ENCODE measurements at places on chromosomes 6 and 20.

- peak; percentile 39 for DNase-seq
Measured at GRCh38 chr6:1144842-1145767, 166.8 kb upstream of the FOXQ1 start.

DNA sequence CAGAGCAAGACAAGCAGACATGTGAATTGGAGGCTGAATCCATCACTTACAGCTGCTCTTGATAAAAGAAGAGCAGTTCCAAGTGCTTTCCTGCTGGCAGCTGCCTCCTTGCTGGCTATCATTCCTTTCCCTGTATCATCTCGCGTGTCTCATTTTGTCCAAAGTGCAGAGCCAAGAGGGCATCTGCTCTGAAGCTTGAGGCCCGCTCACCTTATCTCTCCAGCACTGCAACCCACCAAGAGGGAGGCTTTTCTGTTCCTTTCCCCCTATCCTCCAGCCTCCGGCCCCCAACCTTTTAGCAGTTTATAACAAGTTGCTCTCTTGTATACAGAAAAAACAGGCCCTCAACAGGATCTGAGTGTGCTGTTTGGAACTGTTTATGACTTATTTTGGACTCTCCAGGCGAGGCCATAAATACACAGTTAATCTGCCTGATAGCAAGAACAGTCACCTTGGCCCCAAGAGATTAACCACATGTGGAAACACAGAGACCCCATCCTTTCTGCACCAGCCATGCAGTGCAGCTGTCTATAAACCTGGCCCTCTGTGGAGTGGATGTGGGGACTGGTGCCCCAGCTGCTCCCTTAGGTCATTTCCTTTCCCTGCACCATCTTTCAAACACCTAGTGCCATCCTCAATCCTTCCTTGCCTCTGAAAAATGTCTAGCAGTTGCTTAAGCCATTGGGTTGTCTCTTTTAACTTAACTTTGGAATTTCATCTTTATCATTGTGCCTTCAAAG, 172.5 kb upstream of the FERMT1 start:
- DNase-seq = no peak

GRCh38 chr20:17652411-17652810, 29.6 kb downstream of the RRBP1 start:
- no peak for DNase-seq

- no peak for DNase-seq
Measured at GRCh38 chr6:23650676-23651075, 475.3 kb upstream of the NRSN1 start.

- no peak for DNase-seq
Measured at GRCh38 chr20:46618316-46619100, 32.8 kb downstream of the SLC13A3 start.

- no peak for DNase-seq
Measured at GRCh38 chr6:11514672-11515071, 22.9 kb upstream of the TMEM170B start.

DNA sequence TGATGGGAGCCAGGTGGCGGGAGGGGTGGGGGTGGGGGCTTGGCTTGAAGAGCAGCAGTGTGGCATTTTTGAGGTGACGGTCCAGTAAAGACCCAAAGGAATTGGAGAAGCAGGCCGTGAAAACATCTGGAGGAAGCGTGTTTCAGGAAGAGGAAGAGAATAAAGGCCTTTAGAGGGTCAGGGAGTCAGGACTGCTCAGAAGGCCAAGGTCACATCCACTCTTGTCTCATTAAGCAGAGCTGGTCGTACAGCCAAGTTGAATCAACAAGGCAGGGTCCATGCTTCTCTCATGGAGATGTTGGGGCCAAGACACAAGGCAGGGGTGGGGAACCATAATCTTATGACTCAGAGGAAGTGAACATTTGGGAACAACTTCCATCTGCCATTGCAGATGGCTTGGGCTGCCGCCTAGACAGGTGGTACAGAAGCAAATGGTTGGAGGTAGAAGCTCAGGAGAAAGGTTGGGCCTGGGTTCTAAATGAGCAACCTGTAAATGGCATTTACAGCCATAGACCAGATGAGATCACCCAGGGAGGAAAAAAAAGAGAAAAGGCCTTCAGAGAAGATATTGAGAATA, 179.6 kb downstream of the TTLL2 start:
- no peak for DNase-seq

GRCh38 chr6:137148306-137149034, 25.0 kb downstream of the IL22RA2 start:
- DNase-seq = peak; percentile 26

- no peak for DNase-seq
Measured at GRCh38 chr6:15472621-15473020, 190.2 kb downstream of the DTNBP1 start.

DNA sequence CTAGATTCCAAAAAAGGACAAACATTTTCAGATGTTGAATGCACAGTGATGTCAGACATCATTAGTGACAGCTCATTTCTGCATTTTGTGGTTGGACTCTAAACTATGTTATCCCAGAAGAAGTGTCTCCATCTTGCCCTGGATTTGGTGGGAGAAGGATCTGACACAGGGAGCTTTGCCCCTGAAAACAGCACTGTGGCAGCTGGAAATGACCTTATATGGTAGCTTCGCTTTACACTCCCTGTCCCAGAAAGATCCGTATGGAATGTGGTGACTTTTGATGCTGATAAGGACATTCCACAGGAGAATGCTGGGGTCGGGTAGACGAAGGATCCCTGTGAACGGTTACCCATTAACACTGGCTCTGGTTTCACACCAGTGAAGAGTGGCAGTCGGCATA, 87.2 kb upstream of the EDN1 start:
- no peak for DNase-seq

GRCh38 chr6:85089255-85089654, 324.9 kb upstream of the TBX18 start:
- no peak for DNase-seq

DNA sequence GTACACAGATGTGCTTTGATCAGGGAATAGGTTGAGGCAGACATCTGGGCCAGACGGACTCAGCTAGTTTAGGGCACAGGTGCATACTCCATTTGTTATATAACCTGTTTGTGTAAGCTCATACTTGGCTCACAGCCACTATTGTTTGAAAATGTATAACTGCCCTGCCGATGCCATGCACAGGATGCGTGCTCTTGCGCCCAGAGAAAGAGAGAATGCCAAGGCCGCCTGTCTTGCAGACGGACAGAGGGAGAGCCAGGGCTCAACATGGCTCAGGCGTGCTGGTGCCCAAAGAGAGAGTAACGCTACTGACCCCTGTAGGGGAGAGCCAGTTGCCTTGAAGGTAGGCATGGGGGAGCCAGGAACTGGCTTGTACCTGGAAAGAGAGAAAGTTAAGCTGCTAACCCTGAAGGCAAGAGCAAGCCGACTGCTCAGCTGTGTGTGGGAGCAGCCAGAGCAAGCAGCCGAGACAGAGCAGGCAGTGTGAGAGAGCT, 57.7 kb downstream of the FAM229B start:
- no peak for DNase-seq

DNA sequence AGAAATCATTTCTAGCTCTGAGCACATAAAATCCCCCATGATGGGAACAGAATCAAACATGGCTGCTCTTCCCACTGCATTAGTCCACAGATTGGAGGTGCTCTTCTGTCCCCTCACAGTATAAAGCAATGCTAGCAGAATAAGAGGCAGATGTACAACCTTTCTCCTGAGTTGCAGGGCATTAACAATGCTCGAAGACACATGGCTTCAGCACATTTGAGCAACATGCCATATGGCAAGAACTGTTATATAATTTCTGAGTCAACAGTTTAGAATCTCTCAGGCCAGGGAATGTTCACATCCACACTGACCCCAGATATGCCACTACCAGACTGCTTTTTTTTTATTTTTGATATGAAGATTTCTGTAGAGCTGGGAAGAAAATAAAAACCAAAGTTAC, 119.6 kb downstream of the KIF13A start:
- DNase-seq = peak; percentile 90

DNA sequence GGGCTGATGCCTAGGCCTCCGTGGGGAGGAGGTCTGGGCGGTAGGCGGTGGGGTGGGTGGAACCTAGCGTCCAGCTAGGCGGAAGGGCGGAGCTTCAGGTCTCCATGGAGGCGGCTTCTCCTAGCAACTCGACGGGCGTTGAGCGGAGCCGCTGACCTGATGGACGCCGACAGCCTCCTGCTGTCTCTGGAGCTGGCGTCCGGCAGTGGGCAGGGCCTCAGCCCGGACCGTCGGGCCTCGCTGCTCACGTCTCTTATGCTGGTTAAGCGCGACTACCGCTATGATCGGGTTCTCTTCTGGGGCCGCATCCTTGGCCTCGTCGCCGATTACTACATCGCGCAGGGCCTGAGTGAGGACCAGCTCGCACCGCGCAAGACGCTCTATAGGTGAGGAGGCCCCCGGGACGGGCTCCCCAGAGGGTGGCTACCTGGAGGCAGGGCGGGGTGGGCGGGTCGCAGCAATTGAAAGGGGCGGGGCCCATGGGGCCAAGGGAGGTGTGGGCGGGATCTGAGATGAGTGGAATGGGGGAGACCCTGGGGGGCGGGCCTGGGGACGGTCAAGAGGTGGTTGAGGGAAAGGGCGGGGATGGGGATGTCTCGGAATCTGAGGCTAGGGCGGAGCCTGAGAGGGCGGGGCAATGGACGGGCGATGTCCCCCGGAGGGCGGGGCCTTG, at the start of gene RSPH9:
RSPH9 (plus strand) TSS at position 97 of the 673 bp plus-strand sequence; CDS start at position 160, 63 bp downstream.
- DNase-seq = peak; percentile 58

GRCh38 chr20:49915118-49915379, 280 bp downstream of the SPATA2 start:
- no peak for DNase-seq

DNA sequence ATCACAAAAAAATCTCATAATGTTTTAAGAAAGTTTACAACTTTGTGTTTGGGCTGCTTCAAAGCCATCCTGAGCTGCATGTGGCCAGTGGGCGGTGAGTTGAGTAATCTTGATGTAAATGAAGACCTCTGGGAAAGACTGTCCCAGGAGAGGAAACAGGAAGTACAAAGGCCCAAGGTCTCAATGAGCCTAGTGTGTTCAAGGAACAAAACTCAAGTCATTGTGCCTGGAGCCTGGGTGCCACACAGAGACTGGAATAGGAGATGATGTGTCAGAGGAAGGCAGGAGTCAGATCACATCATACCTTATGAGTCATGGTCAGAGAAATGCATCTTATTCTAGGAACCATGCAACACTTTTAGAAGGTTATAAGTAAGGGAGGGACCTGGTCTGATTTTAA, 51.5 kb downstream of the COL19A1 start:
- DNase-seq = peak; percentile 94

DNA sequence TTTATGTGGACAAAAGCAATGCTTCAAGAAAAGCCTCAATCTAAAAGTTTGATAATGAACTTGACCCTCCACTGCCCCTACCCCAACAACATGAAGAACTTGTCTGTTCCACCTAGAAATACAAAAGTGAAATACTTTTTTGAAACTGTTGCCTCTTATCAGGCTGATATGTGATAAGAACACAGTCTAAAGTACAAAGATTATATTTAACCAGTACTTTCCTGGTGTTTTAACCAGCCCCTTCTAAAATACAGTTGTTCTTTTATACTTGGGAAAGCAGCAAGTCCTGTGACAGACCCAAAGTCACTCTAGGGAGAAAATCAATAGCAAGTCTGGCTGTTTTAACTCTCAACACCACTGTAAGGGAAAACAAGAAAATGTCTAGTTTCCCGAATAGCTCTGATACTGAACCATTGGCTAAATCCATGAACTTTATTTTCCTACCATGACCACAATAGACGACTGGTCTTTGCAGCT, 6.6 kb downstream of the OARD1 start:
- DNase-seq = no peak

GRCh38 chr20:37209661-37210314, 30.4 kb upstream of the MROH8 start:
- no peak for DNase-seq

- DNase-seq = no peak
Measured at GRCh38 chr20:63023936-63024571, 17.3 kb upstream of the BHLHE23 start.

- no peak for DNase-seq
Measured at GRCh38 chr20:60762386-60762785, 489.7 kb upstream of the CDH4 start.

DNA sequence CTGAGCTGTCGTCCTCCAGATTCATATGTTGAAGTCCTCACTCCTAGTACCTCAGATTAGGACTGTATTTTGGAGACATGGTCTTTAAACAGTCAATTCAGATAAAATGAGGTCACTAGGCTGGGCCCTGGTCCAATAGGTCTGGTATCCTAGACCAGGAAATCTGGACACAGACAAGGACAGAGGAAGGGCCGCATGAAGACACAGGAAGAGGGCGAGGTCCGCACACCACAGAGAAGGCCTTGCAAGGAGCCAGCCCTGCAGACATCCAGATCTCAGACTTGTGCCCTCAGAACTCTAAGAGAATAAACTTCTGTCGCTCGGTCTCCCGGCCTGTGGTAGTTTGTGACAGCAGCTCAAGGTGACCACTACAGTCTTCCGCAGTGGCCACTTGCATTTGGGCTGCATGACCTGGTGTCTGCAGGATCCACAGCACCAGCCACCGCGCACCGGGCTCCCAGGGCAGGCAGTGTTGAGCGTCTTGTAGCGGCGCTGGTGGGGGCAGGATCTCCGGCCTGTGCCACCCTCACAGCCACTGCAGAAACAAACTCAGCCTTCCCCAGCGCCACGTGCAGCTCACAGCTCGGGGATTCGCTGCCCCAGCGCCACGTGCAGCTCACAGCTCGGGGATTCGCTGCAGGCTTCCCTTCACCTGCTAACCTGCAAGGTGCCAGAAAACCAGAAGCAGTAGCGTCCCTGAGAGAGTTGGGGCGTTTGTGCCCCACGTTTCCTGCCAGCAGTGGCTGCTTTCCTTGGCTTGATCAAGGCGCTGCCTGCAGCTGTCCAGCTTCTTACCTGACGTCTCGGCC, 6.0 kb upstream of the RBM38 start:
- no peak for DNase-seq

GRCh38 chr20:62676976-62677375, 31.7 kb upstream of the NTSR1 start:
- DNase-seq = no peak

DNA sequence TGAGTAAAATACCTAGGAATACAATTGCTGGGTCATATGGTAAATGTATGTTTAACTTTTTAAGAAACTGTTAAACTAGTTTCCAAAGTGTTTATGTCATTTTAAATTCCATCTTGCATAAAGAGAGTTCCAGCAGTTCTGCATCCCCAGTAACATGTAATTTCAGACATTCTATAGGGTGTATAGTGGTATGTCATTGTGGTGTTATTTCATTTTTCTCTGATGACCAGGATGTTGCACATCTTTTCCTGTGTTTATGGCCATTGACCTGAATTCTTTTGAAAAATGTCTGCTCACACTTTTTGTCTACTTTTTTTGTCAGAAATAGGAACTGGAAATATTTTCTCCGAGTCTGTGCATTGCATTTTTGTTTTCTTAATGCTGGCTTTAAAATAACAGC, 128.9 kb downstream of the TMEM200A start:
- peak; percentile 79 for DNase-seq

- DNase-seq = no peak
Measured at GRCh38 chr6:77455271-77455670, 8.0 kb downstream of the HTR1B start.

- DNase-seq = no peak
Measured at GRCh38 chr20:60232380-60232779, 274.2 kb downstream of the CDH26 start.

GRCh38 chr6:94177429-94177828, 758.1 kb upstream of the EPHA7 start:
- DNase-seq = no peak

GRCh38 chr6:162157167-162157870, 570.2 kb downstream of the PRKN start:
- no peak for DNase-seq

Data from ELR (cell line).